NCI-H1092 treated with DMSO at 0.1 percent for 48 hours (cell line): ENCODE measurements at places on chromosomes 3 and 15.

DNA sequence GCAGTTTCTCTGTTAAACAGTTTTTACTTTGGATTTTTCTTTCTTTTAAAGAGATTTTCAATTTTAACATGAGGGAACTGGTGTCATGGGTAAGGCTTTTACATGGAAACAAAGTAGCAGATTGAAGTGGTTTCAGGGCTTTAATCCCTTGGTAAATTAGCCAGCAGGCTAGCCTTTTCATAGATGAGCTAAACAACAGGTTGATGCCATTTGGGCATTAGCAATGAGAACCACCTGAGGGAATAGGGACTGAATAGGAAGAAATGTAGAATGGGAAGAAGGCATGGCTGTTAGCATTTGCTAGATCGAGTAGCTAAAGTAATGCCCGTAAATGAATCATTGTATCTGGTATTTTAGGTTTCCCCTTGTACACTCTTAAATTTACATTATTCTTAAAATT, 165.5 kb upstream of the MLF1 start:
- no peak for DNase-seq

DNA sequence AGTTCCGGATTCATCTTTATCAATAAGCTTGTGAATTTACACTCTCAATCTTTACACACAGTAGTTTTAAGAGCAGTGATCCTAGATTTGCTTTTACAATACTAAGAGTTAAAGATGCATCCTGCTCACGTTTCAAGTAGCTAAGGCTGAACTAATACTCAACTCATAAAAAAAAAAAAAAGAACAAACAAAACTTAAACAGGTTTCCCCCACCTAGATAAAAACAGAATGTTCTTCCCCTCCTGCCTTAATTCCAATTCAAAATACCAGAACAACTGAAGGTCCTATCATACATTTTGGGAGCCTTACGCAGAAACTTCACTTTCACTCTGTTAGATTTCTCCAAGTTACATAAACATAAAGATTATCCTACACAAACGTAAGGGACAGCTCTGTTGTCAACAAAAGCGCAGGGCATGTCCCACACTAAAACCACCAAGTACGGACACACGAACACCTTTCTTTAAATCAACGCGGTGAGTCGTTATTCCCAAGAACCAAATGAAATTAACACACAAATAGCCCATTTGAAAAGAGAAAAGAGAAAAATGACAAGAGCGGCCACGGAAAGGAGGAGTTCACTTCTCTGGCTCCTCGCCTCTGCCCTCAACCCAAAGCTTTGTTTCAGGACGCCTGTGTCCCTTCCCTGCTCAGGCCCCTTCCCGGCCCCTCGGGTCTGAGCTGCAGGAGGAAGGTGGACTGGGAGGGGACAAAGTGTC, 941 bp downstream of the CBLB start:
- no peak for DNase-seq

DNA sequence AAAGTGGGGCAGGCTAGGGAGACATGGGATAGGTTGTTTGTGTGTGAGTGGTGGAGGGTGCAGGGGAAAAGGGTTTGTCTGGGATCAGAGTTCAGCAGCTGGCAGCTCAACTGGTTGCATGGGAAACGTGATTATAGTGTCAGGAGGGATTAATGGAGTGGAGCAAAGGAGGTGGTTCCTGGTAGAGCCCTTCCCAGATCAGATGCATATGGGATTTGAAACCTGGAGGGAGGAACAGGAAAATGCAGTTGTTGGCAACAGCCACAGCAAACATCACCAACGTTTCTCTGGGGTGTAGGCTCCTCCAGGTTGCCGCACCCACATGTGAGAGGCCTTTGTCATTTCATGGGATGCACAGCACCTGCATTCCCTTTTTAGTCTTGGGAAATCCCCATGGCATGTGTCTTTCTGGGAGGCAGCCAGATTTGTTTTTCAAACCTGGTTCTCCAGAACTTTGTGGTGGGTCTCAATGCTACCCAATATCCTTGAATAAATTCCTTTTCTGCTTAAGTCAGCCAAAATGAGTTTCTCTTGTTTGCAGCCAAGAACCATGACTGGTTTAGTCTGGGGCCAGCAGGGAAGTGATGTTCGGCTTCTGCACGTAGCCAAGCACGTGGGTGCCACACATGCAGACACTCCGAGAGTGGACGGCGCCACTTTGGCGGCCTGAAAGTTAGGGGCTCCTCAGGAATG, 61.3 kb downstream of the BDH1 start:
- no peak for DNase-seq

- peak; percentile 47 for DNase-seq
Measured at GRCh38 chr15:92438471-92438870, 44.8 kb downstream of the ST8SIA2 start.

DNA sequence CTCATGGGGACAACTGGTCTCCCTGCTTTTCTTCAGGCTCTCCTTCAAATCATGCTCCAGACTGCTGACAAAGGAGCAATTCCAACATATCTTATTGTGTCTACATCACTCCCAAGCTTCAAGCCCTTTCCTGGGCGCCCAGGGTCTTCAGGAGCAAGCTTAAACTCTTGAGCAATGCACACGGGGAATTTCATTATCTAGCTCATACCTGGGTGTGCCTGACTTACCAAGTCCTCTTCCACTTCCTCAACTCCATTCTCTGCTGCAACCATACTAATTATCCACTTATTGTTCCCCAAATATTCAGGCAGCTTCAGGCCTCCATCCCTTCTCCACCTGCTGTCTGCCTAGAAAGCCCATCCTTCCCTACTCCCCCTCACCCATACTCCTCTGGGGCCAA, 50.6 kb downstream of the B3GNT5 start:
- no peak for DNase-seq

GRCh38 chr3:145939431-145939830, 221.6 kb downstream of the PLOD2 start:
- DNase-seq, result peak; percentile 1

DNA sequence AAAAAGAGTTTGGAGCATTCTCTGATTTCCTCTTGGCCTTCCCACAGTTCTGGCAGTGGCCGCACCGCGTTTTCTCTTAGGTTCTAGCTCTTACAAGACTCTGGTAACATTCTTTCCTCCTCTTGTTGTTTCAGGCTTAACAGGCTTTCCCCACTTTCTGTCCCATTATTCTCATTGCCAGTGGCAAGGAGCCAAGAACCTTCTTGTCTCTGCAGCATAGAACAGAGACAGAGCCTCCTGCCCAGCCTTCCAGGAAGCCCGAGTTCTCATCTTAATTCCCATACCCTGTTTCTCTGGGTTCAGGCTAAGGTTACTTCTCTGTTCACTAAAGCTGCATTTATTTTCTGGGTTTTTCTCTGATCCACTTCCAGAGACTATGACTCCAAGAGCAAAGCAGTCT, 61.1 kb downstream of the DUT start:
- no peak for DNase-seq

GRCh38 chr15:38461066-38461833, 7.3 kb downstream of the FAM98B start:
- no peak for DNase-seq

DNA sequence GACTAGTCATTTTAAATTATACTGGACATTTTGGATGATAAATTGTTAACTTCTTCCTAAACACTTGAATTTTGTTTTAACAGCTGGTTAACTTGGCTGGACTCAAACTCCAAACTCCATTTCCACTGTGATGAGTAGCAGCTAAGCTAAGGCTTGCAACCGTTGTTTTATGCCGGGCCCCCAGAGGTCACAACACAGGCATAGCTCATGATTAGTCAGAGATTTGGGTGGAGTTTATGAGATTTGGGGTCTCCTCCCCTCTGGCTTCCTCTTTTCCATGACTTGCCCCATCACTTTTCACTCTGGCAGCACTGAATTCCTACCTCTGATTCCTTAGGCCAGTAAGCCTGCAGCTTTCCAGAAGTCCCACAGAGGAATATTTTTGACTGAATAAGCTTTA, 12.8 kb downstream of the THAP10 start:
- DNase-seq, result no peak

- no peak for DNase-seq
Measured at GRCh38 chr3:117887901-117888300, 1146.7 kb downstream of the IGSF11 start.

GRCh38 chr3:39978308-39978707, 168.9 kb downstream of the MYRIP start:
- no peak for DNase-seq

DNA sequence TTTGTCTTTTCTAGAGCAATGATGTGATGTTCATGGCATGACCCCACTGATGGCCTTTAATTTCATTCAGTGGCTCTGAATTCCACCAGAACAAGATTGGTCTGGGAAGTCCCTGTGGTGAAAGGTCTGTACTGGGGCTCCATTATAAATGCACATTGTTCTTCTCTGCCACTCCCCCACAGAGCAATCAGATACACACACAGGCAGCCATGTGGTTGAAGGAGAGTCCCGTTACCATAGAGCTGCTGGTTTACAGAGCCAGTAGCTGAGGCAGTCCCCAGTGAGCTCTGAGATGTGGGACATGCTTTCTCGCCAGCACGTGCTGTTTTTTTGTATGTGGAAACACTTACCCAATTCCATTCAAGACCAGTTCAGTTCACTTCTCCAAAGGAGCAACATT, 172.7 kb upstream of the TRIM42 start:
- DNase-seq, result peak; percentile 16
